ENCODE measurements at places on chromosomes 16 and 17. TPM values are rescaled to one million over a fixed set of nuclear protein-coding genes. Genes with fewer than 3 reads are reported as not detected.

DNA sequence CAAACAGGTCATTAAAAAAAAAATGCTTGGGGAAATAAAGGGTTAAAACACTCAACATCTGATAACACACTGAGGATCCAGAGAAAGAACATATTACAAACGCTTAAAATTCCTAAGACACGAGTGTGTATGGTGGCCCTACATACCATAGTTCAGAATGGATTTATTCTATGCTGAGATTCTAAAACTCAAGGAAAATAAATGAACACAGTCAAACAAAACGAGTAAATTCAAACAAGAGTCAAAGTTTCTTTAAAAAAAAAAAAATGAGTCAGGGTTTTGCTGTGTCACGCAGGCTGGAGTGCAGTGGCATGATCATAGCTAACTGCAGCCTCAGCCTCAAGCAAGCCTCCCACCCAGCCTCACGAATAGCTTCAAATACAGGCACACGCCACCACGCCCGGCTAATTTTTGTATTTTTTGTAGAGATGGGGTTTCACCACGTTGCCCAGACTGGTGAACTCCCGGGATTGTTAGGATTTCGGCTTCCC lies 17.4 kb downstream of the CRK start:
- DNase-seq: peak; percentile 54

The KRT33B gene
- total RNA-seq: not detected

GRCh38 chr16:30186782-30187555 lies 3.6 kb downstream of the CORO1A start:
- peak; percentile 58 for DNase-seq

DNA sequence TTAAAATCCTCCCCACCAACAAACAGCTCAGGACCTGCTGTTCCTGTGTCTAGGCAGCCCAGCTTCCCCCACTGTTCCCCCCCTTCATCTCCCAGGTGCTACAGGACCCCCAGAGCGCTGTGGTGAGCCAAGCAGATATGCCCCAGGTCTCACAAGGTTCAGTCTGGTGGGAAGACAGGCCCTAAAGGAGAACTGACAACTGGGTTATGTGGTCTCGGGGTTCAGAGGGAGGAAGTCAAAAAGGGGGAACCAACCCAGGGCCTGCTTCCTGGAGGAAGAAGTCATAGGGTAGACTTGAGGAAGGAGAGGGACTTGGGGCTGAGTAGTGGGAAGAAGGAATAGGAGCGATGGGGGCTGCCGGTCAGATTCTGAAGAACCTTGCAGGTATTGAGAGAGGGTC lies 2.6 kb downstream of the RIPOR1 start:
- no peak for DNase-seq

The VAT1L gene
- 9.3 TPM for total RNA-seq

The ZNF469 gene
- total RNA-seq: 0.22 TPM

The BRCA1 gene
- 31.9 TPM for total RNA-seq

DNA sequence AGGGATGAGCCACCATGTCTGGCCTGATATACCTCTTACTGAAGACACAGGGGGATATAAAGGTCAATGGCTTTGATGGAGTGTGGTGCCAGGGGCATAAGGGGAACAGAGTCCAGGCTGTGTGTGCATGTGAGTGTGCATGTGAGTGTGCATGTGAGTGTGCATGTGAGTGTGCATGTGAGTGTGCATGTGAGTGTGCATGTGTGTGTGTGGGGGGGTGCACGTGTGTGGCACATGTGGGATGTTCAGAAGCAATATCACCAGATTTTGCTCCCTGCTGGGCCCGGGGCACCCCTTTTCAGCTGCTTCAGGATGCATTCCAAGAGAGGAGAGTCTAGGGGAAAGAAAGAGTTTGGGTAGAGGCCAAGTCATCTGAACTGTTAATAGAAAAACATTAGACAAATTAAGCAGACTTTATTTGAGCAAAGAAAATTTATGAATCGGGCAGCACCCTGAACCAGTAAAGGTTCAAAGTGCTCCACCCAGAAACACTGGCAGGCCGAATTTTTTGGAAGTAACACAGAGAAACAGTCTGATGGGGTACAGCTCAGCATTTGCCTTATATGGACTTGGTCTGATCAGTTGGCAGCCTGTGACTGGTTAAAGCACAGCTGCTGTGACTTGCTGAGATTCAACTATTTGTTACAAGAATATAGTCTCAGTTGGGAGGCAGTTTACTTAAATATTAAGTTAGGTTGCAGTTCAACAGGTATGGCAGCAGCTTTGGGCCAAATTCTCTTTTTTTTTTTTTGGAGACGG lies 9.7 kb downstream of the CHST5 start:
- DNase-seq: no peak

- DNase-seq: no peak
Measured at GRCh38 chr17:6358131-6358530, 76.8 kb downstream of the AIPL1 start.

- DNase-seq: no peak
Measured at GRCh38 chr16:51880776-51881175, 666.2 kb downstream of the TOX3 start.

GRCh38 chr17:42317266-42317845 lies 29.1 kb downstream of the STAT5A start:
- no peak for DNase-seq

DNA sequence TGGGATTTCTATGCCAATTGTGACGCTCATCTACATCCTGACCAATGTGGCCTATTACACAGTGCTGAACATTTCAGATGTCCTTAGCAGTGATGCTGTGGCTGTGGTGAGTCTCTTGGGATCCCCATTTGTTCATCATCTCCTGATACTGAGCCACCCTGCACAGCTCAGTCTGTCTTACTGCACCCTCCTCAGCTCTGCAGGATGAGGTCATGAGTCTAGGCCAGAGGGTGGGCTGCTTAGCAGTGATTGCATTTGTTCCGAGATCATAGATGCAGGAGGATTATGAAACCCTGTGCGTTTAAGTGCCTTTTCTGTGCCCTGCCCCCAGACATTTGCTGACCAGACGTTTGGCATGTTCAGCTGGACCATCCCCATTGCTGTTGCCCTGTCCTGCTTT lies 19.5 kb downstream of the SLC7A6OS start:
- DNase-seq: no peak

GRCh38 chr17:63571632-63572310 lies 21.5 kb downstream of the DCAF7 start:
- DNase-seq: no peak

GRCh38 chr16:30983289-30983889 lies 1.6 kb upstream of the HSD3B7 start:
- no peak for DNase-seq

- no peak for DNase-seq
Measured at GRCh38 chr16:86821895-86822294, 243.5 kb downstream of the FOXL1 start.

GRCh38 chr17:82963104-82963950 lies 116.1 kb upstream of the METRNL start:
- DNase-seq: peak; percentile 81

The CACNG1 gene
- not detected for total RNA-seq

DNA sequence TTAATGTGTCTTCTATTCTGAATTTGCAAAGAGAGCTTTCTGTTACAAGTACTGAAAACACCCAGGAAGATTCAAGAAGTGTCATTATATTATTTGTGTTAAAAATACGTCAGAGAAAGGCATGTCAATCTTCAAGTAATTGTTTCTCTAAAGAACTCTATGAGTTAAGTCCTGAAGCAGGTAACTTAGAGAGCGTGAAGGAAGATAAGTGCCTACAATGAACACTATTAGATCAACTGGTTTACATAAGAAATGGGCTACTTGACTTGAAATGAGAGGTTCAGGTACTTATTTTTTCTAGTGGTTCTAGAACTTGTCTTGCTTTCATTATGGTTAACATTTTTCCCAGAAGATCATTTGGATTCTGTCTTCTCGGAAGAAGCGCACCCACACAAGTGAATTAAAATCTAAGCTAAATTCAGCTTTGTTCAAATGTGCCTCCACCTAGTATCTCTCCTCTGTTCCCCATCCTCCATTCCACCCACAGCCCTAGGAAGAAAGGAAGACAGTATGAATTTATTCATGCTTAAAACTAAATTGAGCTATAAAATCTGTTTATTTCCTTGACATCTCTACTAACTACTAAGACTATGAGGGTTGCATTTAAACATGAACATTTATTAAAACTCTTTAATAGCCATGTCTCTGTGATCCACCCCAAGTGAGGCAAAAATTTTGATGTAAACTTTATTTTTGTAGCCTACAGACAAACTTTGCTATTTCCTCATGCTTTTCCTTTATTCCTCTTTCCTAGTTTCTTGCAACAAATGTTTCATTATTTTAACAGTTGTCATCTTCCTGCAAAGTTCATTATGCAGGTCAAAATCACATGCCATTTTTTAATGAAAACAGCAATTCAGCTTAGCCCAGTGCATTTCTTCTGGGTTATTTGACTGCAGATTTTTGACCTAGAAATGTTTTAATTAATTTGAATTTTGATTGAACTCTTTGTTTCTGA lies 206.8 kb downstream of the KCNJ2 start:
- no peak for DNase-seq

- DNase-seq: no peak
Measured at GRCh38 chr17:30316736-30317135, 17.1 kb downstream of the TMIGD1 start.

- DNase-seq: no peak
Measured at GRCh38 chr16:21100447-21100846, 50.2 kb downstream of the DNAH3 start.

GRCh38 chr16:50627419-50627818 lies 53.7 kb downstream of the SNX20 start:
- DNase-seq: peak; percentile 64

DNA sequence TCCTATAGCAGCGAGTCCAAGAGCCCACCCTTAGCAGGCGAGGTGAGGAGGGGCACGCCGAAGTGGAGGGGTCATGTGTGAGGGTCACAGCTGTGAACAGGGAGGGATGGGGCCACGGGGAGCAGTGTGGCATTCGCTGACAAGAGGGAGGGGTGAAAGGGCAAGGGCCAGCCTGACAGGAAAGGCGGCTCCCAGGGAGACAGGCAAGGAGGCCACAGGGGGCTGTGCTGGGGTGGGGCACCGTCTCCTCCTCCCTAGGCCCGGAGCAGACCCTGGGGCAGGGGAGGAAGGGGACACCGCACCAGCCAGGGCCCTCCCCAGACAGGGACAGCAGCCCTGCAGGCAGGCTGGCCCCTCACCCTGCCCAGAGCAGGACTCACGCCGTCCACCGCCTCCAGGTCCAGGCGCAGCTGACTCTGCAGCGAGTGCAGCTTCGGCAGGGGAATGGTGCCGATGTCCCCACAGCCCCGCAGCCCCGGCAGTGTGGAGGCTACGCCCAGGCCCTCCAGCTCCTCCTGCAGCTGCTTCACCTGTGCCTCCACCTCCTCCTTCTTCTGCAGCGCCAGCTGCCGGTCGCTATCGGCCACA lies 15.1 kb downstream of the GNPTG start:
- no peak for DNase-seq

DNA sequence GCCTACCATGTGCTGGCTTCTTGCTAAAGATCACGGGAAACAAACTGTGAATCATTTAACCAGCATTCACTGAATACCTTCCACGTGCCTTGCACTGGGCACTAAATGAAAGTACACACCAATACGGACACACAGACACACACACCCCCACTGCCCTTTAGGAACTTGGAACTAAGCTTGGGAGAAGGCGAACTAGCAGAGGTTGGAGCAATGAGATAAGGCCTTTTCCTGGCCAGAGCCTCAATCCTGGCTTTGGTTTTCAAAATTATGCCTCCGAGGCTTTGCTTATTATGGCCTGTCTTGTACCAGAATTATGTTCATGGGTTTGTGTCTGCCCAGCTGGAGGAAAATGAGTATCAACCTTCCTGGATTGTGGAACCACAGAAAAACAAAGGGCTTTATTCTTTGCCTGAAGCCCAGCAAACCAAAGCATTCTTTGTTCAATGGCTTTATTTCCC lies 32.3 kb downstream of the CPPED1 start:
- DNase-seq: no peak

DNA sequence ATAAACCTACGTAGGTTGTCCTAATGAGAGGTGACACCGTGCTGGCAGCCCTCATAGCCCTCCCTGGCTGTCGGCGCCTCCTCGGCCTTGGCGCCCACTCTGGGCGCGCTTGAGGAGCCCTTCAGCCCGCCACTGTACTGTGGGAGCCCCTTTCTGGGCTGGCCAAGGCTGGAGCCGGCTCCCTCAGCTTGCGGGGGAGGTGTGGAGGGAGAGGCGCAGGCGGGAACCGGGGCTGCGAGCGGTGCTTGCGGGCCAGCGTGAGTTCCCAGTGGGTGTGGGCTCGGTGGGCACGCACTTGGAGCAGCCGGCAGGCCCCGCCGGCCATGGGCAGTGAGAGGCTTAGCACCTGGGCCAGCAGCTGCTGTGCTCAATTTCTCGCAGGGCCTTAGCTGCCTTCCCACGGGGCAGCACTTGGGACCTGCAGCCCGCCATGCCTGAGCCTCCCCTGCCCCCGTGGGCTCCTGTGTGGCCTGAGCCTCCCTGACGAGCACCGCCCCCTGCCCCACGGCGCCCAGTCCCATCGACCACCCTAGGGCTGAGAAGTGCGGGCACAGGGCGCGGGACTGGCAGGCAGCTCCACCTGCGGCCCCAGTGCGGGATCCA lies 40.1 kb upstream of the AMZ2 start:
- no peak for DNase-seq

The SAMD14 gene
- 0.45 TPM for total RNA-seq

The RNF43 gene
- total RNA-seq: 3.8 TPM

The CIBAR2 gene
- not detected for total RNA-seq

DNA sequence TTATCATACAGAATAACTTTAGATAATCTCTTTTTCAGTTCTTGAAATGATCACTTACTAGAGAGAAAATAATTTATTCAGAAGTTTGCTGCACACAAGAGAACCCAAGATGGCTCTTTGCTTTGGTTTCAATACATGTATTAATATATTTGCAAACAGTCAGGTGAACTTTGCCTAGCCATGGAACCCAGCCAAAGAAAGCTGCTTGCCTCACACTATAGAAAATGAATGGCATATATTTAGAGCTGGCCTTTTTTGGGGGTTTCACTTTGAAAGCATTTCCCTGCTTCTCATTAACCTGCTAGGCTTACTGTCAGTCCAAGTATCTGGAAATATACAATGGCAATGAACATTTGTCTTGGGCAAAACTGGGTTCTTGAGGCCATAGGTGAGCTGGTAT lies 75.3 kb downstream of the MRTFB start:
- no peak for DNase-seq

DNA sequence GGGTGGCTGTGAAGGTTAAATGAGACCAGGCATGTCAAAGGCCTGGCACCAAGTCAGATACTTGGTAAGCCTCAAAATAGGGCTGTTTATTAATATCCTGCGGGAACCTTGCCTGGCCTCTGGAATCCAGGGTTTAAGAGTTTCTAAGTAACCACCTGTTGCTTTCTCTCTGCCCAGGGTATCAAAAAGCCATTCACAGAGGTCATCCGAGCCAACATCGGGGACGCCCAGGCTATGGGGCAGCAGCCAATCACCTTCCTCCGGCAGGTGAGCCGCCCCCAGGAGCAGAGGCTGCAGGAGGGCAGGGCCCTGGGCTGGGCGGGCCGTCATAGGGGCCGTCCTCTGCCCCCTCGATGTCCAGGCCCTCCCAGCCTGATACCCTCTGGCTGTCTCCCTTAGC lies 13.3 kb downstream of the GPT2 start:
- DNase-seq: no peak

GRCh38 chr17:7982173-7982572 lies 20.2 kb upstream of the GUCY2D start:
- DNase-seq: no peak

- no peak for DNase-seq
Measured at GRCh38 chr17:7131423-7131791, 16.8 kb upstream of the ASGR2 start.
